GM04503 (cell line): ENCODE measurements at places on chromosomes 2 and 18.
A peak's percentile ranks its signal among the peaks of the same experiment; 100 is the strongest.

GRCh38 chr2:230777721-230778120 lies 65.1 kb downstream of the CAB39 start:
- no peak for DNase-seq

GRCh38 chr18:56647071-56647470 lies 4.1 kb upstream of the WDR7 start:
- no peak for DNase-seq

DNA sequence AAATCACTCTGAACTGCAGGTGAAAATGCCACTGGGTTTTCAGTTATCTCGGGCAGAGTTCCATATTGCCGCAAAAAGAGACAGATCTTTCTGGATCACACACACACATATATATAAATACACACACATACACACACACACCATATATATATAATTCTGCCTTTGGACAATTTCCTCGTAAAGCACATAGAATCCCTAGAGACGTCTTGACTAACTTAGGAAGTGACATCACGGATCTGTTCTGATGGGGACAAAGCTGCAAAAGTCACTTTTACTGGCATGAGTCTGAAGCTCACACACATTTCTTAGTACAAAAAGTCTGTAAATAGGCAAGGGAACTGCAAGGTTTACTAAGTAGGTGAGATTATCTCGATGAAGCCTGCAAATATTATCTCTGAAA lies 28.6 kb upstream of the MBOAT2 start:
- no peak for DNase-seq

DNA sequence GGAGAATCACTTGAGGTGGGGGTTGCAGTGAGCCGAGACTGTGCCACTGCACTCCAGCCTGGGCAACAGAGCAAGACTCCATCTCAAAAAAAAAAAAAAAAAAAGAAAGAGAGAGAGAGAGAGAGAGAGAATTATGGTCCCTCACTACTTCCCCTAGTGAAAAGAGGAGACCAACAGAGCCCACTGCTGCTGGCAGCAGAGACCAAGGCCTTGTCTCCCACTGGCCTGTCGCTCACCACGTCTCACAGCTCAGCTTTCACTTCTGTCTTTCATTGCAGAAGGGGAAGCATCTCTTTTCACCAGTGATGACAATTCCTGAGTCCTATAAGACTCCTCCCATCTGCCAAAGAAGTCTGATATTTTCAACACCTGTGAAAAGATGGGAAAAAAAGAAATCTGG lies 81.3 kb downstream of the CLHC1 start:
- no peak for DNase-seq

DNA sequence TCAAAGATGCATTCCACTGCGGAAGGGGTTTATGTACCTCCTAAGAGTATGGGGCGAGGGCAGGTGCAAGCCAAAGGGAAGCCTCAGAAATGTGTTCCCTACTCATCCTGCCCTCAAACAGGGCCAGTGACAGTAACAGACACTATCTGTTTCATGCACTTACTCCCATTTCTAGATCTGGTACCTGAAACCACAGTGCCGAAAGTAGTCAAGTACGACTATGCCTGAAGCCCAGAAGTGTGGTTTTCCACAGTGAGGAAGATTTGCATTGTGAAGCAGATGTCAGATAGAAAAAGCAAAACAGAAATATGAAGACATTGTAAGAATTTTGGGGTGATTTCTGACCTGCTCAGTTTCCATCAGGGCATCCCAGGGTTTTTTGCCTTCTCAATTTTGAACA lies 748.7 kb downstream of the RNF144A start:
- DNase-seq = no peak

DNA sequence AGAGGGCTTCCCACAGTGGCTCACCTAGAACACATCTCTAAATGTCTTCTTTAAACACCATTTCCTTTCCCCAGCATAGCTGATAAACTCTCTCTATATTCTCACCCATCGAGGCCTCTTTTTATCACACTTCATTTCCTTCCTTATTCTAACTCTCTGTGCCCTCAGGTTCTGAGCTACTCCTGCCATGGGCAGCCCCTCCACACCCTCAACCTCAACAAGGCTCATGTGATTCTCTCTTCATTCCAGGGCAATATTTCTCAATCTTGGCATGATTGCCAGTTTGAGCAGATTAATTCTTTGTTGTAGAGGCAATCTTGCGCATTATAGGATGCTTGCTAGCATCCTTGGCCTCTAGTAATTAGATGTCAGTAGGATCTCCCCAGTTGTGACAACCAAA lies 999.1 kb downstream of the TSN start:
- DNase-seq = no peak

DNA sequence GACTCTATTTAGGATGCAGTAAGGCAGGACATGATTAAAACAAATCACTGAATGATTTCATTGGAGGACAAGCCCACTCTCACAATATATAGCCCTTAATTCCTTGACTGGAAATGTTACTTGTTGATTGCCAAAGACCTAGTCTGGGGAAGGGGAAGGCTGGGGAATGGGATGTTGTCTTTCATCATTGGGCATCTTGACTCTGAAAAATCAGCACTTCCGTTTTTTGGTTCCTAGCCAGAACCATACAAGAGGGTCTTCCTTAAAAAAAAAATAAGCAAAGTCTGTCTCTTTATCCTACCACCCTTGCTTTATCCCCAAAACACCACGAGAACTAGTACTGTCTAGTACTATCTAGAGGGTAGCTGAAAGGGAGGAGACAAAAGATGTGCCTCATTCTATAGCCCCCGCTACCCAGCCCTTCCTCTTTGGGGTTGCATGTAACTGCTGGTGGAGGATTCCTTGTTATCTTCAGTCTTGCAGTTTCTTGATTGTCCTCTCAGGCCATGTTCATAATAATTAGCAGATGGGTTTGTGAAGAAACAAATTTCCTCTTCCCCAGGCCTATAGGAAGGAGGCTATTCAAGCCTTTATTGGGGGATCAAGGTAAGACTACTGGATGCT lies 55.8 kb downstream of the NEMP2 start:
- no peak for DNase-seq

GRCh38 chr2:201704536-201704935 lies 6.1 kb upstream of the MPP4 start:
- DNase-seq = no peak

- no peak for DNase-seq
Observed at GRCh38 chr18:62792016-62792415, 76.7 kb downstream of the PHLPP1 start.

DNA sequence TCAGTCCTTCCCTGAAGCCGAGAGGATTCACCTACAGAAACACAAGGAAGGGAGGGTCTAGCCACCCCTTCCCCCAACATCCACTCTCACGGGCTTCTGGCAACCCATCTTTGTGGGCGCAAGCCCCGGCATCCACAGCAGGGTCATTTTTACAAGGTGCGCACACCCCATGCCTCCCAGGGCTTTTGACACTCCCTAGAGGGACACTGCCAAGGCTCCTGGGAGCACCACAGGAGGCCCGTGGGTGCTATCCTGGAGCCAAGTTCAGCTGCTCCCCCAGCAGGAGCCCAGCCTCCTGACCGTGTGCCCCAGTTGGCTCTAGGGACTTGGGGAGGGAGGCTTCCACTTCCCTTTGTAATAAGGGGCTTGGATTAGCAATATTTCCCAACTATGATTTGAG lies 251.6 kb downstream of the TNS1 start:
- DNase-seq = no peak

GRCh38 chr2:136126021-136126420 lies 8.1 kb upstream of the CXCR4 start:
- DNase-seq = no peak

- no peak for DNase-seq
Observed at GRCh38 chr18:59690996-59691395, 6.2 kb downstream of the CCBE1 start.

GRCh38 chr2:94984964-94985575 lies 40.4 kb upstream of the MAL start:
- DNase-seq = no peak

- DNase-seq = no peak
Observed at GRCh38 chr2:190862571-190862991, 18.0 kb upstream of the GLS start.

GRCh38 chr2:14684516-14684915 lies 52.0 kb downstream of the LRATD1 start:
- no peak for DNase-seq

GRCh38 chr2:126476691-126477090 lies 179.3 kb upstream of the GYPC start:
- DNase-seq = no peak

- DNase-seq = no peak
Observed at GRCh38 chr2:47803363-47803762, 20.4 kb downstream of the MSH6 start.

GRCh38 chr2:105396254-105397024 lies 2.4 kb downstream of the FHL2 start:
- peak; percentile 92 for DNase-seq

DNA sequence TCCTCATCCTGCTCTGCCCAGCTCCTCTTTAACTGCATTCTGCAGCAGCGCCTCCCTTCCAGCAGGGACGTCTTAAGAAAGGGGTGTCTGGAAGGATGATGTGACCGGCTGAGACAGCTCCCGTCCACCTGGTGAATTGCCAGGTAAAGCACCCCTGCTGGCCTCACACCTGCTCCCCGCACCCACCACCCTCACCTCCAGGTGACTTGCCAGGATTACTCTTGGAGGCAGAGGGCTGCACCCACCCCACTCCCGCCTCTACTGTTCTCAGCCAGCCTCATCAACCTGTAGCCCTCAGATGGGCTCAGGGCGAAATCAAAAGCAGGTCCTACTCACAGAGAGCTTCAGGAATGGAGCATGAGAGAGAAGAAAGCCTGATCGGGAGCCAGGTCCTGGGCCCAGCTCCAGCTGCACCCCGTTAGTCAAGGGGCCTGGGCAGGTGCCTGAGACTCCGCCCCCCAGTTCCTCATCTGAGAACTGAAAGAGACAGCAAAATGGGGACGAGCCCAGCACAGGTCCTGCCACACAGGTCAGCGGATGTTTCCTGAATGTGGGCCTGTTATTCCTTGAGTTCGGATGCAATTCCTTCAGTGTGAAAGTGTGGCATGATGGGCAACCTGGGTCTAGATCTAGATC lies 5.6 kb downstream of the ADRA2B start:
- no peak for DNase-seq

DNA sequence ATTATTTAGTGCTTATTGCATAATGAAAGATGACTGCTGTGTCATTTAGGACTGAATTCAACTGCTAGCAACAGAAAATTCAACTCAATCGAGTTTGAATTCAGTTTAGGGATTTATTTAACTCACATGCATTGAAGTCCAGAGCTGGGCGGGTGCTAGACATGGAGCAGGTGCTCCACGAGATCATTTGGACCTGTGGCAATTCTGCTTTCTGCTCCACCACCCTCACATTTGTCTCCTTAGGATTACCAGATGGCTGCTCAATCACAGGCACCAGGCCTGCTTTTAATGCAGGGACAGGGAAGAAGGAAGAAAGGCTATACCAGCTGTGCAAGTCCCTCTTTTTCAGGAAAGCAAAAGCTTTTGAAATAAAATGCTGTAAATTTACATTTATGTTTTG lies 572.9 kb upstream of the SLC8A1 start:
- DNase-seq = no peak

DNA sequence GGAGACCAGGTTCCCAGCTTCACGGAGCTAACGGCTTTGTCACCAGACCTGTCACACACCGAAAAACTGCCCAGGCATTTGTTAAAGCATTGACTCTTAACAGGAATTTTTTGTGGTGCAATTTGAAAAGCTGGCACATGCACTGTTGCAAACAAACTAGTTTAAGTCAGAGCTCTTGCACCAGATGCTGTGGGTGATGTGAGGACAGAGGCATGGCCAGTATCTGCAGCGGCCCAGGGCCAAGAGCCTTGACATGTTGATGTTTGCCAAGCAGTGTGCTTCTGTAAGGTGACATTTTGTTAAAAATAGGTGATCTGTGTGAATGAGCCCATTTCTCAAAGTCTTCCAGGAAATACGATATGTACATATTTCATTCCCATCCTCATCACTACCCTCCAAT lies 142.5 kb downstream of the MTCL1 start:
- no peak for DNase-seq

DNA sequence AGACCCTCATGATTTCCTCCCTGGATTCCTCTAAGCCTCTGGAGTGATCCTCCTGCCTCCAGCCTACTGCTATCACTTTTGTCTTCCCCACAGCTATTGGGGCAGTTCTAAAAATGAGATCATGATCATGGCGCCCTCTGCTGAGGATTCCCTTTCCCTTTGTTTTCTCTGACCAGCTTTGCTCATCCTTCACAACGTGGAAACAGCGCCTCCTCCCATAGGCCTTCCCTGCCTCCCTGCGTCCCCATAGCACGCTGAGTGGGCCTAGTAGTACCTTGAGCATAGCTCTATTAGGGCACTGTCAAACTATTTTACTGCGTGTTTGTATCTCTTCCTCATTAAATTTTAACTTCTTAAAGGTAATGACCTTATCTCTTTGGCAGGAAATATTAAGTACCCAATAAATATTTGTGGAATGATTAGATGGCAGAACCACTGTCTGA lies 207.0 kb upstream of the FANCL start:
- DNase-seq = peak; percentile 31

- peak; percentile 95 for DNase-seq
Observed at GRCh38 chr18:3623769-3624545, 174.0 kb downstream of the TGIF1 start.

- DNase-seq = no peak
Observed at GRCh38 chr18:33157893-33158292, 282.6 kb downstream of the CCDC178 start.

GRCh38 chr18:75638776-75639471 lies 211.4 kb upstream of the SMIM21 start:
- DNase-seq = peak; percentile 73

DNA sequence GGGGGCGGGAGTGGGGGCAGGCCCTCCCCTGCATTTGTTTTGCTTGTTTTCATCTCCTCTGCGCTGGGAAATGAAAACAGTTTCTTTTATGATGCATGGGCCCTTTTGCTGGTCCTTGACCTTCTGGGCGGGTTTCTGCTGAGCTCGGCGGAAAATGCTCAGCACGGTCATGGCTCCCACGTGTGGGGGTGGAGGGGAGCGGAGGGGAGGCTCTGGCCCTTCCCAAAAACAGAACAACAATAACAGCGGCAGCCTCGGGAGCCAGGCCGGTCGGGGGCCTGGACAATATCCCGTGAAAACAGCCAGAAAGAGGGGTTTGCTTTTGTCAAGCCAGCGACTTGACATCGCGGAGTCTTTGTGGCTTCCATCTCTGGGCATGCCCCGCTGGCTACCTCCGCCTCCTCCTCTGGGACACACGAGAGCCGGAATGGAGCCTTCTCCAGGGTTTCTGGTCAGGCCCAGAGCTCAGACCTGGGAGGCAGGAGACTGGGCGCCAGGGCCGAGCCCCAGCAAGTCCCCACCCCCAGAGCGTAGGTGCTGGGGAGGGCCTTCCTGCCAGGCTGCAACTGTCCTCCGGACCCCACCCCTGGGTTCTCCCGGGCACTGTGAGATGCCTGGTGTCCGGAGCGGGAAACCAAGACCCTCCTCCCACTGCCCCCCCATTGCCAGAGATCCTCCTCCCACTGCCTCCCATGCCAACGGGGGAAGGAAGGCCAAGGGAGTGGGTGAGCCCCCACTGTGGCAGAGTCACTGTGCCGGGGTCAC lies 35.9 kb upstream of the SNED1 start:
- no peak for DNase-seq
